NCI-H1417 treated with DMSO at 0.1 percent for 48 hours (cell line): ENCODE measurements at places on chromosomes 5 and 9.

DNA sequence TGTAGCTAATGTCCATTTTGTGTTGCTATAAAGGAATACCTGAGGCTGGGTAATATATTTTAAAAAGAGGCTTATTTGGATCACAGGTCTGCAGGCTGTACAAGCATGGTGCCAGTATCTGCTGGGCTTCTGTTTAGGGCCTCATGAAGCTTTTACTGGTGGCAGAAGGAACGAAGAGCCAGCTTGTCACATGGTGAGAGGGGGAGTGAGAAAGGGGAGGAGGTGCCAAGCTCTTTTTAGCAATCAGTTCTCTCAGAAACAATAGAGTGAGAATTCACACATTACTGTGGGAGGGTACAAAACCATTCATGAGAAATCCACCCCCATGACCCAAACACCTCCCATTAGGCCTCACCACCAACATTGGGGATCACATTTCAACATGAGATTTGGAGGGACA is 340.9 kb downstream of the RASEF start:
- no peak for DNase-seq

- no peak for DNase-seq
Measured at GRCh38 chr5:6183391-6184390, 194.7 kb downstream of the MED10 start.

DNA sequence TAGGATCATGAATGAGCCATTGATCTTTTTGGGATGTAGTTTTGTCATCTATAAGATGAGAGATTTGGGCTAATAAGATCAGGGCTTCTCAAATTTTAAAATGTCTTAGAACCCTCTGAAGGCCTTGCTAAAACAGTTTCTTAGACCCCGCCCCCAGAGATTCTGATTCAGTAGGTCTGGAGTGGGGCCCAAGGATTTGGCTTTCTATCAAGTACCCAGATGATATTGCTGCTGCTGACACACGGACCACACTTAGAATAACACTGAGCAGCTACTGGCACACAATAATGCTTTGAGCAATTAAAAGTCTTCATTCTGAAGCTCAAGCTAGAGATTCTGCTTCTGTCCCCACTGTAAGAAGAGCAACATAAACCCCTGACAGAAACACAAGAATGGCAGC is 216.7 kb downstream of the SMARCA2 start:
- DNase-seq: no peak

GRCh38 chr9:111035543-111036428 is 2.5 kb downstream of the LPAR1 start:
- no peak for DNase-seq

- no peak for DNase-seq
Measured at GRCh38 chr9:129471201-129472019, 149.5 kb downstream of the C9orf50 start.

DNA sequence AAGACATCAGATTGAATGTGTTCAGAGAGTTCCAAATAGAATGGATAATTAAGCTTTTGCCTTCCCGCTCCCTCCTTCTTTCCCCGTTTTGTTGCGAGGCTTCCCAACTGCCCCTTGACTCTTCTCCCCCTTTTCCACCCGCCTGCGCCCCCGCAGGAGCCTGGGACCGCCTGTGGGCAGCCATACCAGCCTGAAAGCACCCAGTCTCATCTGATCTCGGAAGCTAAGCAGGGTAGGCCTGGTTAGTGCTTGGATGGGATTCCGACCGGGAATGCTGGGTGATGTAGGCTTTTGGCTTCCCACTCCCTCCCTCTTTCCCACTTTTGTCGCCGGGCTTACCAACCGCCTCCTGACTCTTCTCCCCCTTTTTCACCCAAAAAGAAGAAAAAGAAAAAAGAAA is 6.8 kb upstream of the HSD17B4 start:
- no peak for DNase-seq

- DNase-seq: no peak
Measured at GRCh38 chr9:93635186-93636107, 59.1 kb downstream of the PHF2 start.

GRCh38 chr9:95551406-95551805 is 34.6 kb upstream of the PTCH1 start:
- DNase-seq: no peak
